ENCODE measurements at places on chromosomes 7 and 10.

- DNase-seq = peak; percentile 20
- H3K4me3 ChIP-seq = no peak overlapping the region
- peaks cover 52% of the 10 kb centered on the region for H3K36me3 ChIP-seq
- H3K27ac ChIP-seq = no peak overlapping the region
- H3K27me3 ChIP-seq = no peaks in the 10 kb centered on the region
These were observed 148.9 kb downstream of the ZEB1 start for GRCh38 chr10:31467791-31468535.

GRCh38 chr7:101848208-101848951 is 31.0 kb downstream of the CUX1 start:
- no peak overlapping the region for H3K27ac ChIP-seq
- DNase-seq = no peak
- H3K4me3 ChIP-seq = no peak overlapping the region
- peaks cover 5% of the 10 kb centered on the region for H3K36me3 ChIP-seq

- H3K36me3 ChIP-seq = peaks cover 27% of the 10 kb centered on the region
- H3K27ac ChIP-seq = no peak overlapping the region
- DNase-seq = no peak
- H3K27me3 ChIP-seq = no peaks in the 10 kb centered on the region
- peaks cover 5% of the 10 kb centered on the region for H3K4me1 ChIP-seq
These were observed 31.6 kb downstream of the RBM33 start for GRCh38 chr7:155676052-155676451.

DNA sequence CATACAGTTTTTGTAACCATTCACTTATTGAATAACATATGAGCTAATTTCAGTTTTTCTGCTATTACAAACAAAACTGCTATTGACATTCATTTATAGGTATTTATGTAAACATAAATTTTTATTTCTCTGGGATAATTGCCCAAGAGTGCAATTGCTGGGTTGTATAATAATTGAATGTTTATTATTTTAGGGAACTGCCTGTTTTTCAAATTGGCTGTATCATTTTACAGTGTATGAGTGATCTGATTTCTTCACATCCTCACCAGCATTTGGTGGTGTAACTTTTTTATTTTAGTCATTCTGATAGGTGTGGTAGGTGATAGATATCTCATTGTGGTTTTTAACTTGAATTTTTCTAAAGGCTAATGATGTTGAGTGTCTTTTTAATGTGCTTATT is 26.4 kb downstream of the KIF11 start:
- peaks cover 2% of the 10 kb centered on the region for H3K4me1 ChIP-seq
- DNase-seq = no peak
- H3K36me3 ChIP-seq = peaks cover 68% of the 10 kb centered on the region
- H3K4me3 ChIP-seq = no peak overlapping the region
- H3K27me3 ChIP-seq = no peaks in the 10 kb centered on the region
- H3K27ac ChIP-seq = no peak overlapping the region

DNA sequence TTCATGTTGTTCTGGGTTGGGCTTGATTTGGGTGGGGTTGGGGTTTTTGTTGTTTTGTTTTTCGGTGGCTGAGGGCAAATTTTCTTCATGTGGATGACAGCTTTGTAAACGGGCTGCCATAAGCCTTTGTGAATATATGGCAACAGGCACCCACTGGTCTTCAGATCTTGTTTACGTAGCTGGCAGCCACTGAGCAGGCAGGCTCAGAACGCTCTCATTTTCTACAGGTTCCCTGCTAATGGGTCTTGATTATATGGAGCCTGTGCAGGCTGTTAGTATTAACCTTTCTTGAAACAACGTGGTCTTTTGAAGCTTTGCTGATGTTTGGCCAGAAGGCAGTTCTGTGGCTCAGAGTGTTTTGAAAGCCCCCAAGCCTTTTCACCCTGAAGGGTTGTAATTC is 199.7 kb downstream of the TNS3 start:
- H3K36me3 ChIP-seq = no peaks in the 10 kb centered on the region
- DNase-seq = no peak
- H3K4me3 ChIP-seq = no peak overlapping the region
- peaks cover 3% of the 10 kb centered on the region for H3K27me3 ChIP-seq
- no peak overlapping the region for H3K27ac ChIP-seq

- H3K27ac ChIP-seq = peak overlapping the region; percentile 96
- DNase-seq = peak; percentile 23
- H3K4me1 ChIP-seq = peaks cover 48% of the 10 kb centered on the region
- H3K4me3 ChIP-seq = peak overlapping the region; percentile 83
- peaks cover 6% of the 10 kb centered on the region for H3K27me3 ChIP-seq
These were observed 1.6 kb upstream of the KBTBD2 start for GRCh38 chr7:32893207-32893524.

- H3K36me3 ChIP-seq = no peaks in the 10 kb centered on the region
- no peak overlapping the region for H3K27ac ChIP-seq
- no peak overlapping the region for H3K4me3 ChIP-seq
- DNase-seq = no peak
- H3K4me1 ChIP-seq = no peaks in the 10 kb centered on the region
These were observed 8.6 kb upstream of the UPF2 start for GRCh38 chr10:12051241-12051640.

DNA sequence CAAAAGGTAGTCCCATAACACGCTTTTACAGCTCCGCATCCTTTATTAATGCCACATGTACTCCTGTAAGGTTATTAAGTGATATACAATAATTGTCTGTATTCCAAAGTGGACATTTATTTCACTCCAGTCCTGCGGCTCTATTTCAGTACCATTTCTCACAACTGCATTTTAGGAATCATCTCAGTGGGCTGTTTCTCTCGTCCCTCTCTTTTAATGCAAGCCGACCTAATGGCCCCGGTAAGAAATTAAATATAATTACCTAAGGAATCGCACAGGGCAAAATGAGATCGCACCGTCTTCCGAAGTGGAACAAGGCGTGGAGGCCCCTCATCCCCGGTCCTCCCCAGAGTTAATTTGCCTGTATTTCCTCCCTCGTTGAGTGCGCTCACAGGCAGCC is 216.5 kb downstream of the RAB11FIP2 start:
- peaks cover 31% of the 10 kb centered on the region for H3K4me1 ChIP-seq
- peak overlapping the region; percentile 65 for H3K4me3 ChIP-seq

- no peak overlapping the region for H3K27ac ChIP-seq
- DNase-seq = no peak
- H3K36me3 ChIP-seq = no peaks in the 10 kb centered on the region
- no peaks in the 10 kb centered on the region for H3K27me3 ChIP-seq
These were observed 25.2 kb upstream of the WNT16 start for GRCh38 chr7:121303422-121304101.

GRCh38 chr7:148020679-148021078 is 569.9 kb upstream of the C7orf33 start:
- no peaks in the 10 kb centered on the region for H3K27me3 ChIP-seq
- no peaks in the 10 kb centered on the region for H3K4me1 ChIP-seq
- no peak overlapping the region for H3K4me3 ChIP-seq
- no peak for DNase-seq
- H3K36me3 ChIP-seq = no peaks in the 10 kb centered on the region
- no peak overlapping the region for H3K27ac ChIP-seq

DNA sequence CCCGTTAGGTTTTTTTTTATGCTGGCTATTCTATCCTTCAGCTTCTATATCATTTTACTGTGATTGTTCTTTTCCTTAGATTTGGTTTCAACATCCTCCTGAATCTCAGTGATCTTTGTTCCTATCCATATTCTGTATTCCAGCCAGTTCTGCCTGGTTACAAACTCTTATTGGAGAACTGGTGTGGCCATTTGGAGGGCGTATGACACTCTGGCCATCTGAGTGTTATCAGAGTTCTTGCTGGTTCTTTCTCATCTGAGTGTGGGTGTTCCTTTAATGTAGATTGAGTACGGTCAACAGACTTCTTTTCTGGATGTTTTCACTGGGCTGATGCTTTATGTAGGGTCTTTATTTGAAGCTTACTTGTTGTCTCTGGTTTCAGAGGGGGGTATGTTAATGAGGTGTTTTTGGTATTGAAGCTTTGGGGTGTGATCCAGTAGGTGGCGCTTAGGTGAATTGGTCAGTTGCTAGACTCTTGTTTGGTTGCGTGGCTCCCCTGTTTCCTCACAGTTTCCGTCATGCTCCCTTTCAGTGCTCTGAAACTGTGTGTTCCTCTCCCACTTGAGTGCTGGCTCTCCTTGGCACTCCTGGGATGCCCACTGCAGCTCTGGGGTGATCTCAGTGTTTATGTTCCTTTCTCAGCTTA is 80.7 kb downstream of the FANK1 start:
- no peaks in the 10 kb centered on the region for H3K36me3 ChIP-seq
- H3K4me3 ChIP-seq = no peak overlapping the region
- no peak overlapping the region for H3K27ac ChIP-seq
- DNase-seq = no peak
- no peaks in the 10 kb centered on the region for H3K4me1 ChIP-seq
- H3K27me3 ChIP-seq = peaks cover 4% of the 10 kb centered on the region

DNA sequence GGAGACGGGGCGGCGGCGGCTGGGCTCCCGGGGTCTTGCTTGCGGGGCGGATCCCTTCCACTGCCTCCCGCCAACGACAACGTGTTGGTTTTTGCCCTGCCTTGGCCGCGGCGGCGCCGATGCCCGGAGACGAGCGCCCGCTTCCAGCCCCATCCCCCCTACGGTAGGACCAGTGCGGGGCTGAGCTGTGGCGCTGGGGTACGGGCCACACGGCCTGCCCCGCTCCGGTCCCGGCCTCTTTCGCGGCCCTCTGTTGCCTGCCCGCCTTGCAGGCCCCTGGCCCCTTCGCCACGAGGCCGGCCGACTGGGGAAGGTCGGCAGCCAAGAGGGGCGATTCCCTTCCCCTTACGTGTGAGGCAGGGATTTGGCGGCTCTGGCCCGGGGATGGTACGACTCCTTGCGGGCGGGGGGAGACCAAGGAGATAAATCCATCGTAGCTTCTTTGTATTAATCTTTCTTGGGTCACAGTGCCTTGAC is 488 bp downstream of the EIF4H start:
- H3K27me3 ChIP-seq = no peaks in the 10 kb centered on the region
- peak overlapping the region; percentile 84 for H3K4me3 ChIP-seq
- H3K4me1 ChIP-seq = peaks cover 52% of the 10 kb centered on the region
- peak; percentile 60 for DNase-seq
- H3K27ac ChIP-seq = peak overlapping the region; percentile 86
- H3K36me3 ChIP-seq = peaks cover 26% of the 10 kb centered on the region

DNA sequence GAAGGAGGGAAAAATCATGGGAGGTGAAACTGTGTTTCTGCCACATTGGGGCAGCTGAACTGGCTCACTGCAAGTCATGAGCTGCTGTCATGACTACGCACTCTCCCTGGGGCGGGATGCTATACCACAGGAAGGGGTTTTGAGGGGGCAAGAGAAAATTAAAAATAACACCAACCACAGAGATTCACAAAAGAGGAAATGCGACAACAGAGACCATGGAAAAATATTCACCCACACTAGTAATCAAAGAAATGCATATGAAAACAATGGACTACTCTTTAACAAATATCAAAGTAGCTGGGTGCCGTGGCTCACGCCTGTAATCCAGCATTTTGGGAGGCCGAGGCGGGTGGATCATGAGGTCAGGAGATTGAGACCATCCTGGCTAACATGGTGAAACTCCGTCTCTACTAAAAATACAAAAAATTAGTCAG is 65.2 kb upstream of the TM9SF3 start:
- H3K27me3 ChIP-seq = no peaks in the 10 kb centered on the region

Measured in activated naive CD4-positive, alpha-beta T cell treated with anti-CD3 and anti-CD28 coated beads, Interleukin-2, amount 10 ng/mL, durations not matched to agents 7 days and 5 days (primary cell).